ENCODE measurements at places on chromosomes 1 and 21.

DNA sequence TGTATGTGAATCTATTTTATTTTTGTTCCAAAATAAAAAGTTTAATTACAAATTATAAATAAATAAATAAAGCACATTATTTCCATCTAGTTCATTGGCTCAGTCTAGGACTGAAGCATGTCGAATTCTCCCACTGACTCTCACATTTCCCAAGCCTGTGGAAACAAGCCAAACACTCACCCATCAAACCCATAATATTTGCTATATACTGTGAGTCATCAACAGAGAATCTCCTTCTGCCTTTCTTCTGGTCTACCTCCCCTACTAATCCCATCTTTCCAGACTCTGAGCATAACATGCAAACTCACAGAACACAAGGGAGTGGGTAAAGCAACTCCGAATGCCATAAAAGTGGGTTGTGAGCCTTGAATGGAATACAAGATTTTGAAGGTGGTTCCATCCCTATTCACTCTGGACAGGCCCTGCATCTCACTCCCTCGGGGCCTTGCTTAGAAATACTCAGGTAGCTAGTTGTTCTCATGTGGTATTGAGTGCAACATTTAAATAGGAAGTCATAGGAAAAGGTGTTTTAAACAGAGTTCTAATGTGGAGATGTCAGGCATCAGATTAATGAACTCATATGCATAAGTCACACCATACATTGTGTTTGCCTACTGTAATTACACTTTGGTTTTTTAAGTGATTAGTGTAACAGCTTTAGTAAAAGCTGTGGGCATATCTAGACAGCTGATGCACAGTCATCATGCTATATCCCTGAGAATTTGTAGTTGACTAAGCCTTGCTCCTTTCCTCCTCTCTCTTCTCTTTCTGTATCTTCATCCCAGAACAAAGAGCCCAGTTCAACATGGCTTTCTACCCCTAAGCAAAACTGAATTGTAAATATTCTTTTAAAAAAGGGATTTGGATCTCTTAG, 47.0 kb downstream of the F5 start:
- DNase-seq: no peak

DNA sequence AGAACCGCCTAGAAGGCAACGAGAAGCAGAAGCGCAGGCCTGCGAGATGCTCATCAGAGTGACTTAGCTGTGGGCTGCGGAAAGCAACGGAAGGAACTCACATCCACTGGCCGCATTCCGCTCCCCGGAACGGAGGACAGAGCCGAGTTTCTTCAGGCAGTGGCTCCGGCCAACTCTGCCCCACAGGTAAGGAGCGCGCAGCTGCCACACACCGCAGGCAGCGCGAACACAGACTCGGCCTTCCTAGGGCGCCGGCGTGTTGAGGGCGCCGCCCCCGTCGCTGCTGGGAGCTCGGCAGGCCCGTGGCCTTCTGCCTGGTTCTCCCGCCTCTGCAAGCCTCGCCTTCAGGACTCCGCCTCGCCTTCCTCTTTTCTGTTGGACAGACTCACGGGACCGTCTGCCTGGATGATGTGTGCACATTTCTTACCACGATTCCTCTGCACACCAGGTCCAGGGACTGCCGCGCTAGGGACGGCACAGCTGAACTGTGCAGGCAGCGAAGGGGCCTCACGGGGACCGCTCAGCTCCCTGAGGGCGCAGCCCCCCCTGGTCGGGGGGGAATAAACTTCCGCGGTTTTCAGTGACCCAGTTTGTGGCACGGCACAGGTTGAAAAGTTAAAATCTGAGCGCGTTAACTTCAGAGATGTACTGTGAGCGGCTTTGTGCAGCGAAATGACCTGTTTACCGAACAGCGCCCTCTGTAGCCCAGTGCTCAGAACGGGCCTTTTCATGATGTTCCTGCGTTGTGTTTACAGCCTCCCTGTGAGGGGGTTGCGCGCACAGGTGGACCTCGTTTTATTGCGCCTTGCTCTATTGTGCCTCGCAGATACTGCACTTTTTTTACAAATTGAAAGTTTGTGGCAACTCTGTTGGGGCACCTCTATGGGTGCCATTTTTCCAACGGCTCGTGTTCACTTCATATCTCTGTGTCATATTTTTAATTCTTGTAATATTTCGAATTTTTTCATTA, 15.8 kb downstream of the TCP10L start:
- peak; percentile 94 for DNase-seq

DNA sequence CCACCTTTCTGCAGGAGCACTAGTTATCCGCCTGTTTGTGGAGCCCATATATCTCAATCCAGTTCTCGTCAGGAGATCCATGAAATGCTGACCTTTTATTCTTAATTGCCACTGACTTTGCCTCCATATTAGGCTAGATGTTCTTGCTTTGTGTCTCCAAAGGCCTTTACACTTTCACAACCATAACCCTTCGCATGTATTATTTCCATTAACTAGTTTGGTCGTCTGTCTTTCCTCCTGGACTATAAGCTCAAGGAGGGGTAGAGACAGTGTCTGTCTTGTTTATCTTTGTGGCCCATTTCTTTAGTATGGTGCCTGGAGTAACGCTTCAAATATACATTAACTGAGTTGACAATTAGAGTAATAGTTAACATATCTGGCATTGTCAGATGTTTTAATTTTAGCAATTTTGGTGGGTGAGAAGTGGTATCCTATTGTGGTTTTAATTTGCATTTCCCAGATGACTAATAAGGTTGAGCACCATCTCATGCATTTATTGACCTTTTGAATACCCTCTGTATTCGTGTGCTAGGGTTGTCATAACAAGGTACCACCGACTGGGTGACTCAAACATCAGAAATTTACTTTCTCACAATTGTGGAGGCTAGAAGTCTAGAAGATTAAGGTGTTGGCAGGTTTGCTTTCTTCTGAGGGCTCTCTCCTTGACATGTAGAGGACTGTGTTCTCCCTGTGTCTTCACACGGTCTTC, 21.7 kb upstream of the IL12RB2 start:
- DNase-seq: no peak

DNA sequence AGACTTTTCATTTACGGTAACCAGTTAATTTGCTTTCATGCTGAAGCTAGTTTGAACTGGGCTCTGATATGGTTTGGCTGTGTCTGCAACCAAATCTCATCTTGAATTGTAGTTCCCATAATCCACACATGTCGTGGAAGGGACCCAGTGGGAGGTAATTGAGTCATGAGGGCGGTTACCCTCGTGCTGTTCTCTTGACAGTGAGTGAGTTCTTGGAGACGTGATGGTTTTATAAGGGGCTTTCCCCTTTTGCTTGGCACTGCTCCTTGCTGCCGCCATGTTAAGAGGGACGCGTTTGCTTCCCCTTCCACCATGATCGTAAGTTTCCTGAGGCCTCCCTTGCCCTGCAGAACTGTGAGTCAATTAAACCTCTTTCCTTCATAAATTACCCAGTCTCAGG, 10.3 kb upstream of the FHAD1 start:
- DNase-seq: no peak

DNA sequence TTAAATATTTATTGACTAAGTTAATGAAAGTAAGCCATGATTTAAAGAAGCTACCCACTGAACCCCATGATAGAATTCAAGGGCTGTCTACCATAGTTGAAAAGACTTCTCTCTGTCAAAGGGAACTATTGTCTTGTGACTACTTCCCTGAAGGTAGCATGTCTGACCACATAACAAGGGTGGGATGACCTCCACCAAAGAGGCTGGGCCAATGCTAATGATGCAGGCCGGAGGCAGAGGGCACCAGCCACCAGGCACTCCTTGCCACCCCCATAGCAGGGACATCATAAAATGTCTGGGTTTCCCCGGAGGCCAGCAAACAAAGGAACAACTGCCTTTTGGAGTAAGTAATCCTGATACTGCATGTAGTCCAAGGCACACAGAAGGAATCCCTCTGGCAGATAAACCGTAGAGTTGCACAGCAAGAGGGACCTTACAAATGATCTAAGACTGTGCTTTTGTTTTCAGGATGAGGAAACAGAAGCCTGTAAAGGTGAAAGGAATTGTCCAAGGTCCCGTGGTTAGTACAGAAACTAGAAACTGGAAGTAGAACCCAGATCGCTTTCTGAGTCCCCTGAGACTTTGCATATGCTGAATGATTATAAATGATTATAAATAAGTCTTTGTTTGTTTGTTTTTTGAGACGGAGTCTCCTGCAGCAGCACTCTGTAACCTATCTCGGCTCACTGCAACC, 33.5 kb upstream of the ITPKB start:
- DNase-seq: no peak

GRCh38 chr1:216723274-216723780, at the start of gene ESRRG:
TSS of gene ESRRG (minus strand) at chr1:216723429. CDS start at chr1:216723299, 130 bp downstream.
- DNase-seq: peak; percentile 0

DNA sequence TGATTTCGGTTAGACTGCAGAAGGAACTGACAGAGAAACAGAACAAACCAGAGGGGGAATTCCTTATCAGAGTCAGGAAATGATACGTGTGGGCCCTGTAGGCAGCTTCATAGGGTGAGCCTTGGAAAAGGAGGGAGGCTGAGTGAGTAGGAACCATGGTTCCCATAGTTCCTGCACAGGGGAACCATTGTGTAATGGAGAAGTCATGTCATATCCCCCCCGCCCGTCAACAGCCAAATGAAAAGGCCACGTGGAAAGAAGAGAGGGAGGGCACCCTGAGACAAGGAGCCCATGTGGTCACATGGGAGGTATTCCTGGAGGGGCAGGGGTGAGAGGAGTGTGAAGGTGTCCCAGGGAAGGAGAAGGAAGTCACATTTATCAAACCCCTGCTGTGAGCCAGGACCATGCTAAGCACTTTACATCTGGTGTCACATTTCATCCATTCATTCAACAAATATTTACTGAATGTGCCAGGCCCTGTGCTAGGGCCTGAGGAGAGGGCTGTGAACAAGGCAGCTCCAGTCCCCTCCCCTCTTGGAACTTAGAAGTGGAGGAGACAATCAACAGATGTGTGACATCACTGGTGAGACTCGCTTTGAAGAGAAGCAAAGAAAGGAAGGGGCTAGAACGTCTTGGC, 15.7 kb upstream of the FGR start:
- DNase-seq: peak; percentile 42

- DNase-seq: peak; percentile 11
These were observed 80.5 kb upstream of the KIF26B start for GRCh38 chr1:245074232-245074747.

DNA sequence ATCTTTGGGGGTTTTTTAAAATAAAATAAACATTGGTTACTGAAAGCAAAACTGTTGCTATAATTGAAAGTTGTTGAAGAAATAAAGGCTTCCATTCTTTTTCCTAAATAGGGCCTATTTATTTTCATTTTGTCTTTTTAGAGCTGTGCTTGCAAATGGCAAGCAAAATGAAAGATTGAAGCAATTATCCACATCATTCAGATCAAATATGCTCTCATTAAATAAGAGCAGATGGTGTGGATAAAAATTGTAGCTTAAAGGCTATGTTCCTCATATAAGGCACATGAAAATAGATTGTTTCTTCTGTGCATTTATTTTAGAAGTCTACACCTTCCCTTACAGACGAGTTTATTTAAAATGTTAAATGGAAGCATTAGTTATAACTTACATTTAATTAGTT, 1317.7 kb downstream of the MRPL39 start:
- DNase-seq: no peak

GRCh38 chr1:55928576-55928975, 650.8 kb downstream of the PLPP3 start:
- DNase-seq: no peak

DNA sequence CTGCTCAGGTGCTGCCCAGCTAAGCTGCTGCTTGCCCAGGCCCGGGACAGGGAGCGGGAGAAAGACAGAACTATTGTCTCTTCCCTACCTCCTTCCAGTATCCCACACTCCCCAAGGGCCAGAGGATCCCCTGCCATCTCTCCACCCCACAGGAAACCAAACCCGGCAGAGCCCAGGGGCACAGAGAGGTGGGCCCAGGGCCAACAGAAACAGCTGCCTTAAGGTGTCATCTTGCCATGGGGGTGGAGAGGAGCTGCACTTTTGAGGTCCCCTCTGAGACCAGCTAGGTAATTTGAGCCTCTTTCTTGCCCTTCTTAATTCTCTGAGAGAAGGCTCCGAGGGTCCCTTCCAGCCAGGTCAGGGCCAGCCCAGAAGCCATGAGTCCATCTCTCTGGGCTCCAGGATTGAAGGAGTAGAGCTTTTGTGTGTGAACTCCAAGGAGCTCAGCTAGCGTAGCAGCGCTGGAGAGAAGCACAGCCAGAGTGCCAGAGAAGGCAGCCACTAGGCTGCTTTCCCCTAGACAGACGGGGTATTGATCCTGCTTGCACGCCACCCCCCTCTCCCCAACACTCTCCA, 9.7 kb upstream of the GPR61 start:
- DNase-seq: no peak

GRCh38 chr1:54569339-54569738, 21.3 kb downstream of the ACOT11 start:
- no peak for DNase-seq

DNA sequence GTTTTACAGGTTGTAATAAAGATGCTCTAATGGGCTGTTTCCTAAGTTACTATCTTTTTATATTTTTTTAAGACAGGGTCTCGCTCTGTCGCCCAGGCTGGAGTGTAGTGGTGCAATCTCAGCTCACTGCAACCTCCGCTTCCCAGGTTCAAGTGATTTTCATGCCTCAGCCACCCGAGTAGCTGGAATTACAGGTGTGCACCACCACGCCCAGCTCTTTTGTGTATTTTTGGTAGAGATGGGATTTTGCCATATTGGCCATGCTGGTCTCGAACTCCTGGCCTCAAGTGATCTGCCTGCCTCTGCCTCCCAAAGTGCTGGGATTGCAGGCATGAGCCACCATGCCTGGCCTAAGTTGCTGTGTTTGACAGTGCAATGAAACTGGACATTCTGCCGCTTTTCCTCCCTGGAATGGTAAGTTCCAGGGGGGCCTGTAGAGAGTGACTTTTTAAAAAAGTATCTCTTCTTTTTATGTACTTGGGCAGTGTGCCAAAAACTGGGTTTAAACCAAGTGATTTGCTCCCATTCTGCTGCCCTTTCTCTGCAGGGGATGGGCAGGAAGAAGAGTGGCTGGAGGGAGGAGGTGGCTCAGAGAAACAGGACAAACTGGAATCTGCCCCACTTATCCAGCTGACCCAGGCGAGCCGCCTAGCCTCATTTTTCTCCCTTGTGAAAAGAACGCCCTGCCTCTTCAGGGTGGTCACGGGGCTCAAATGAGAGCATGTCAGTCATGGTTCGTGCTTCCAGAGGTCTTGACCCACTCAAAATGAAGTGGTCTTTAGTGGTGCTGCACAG, 2.3 kb downstream of the SLC37A1 start:
- DNase-seq: no peak

DNA sequence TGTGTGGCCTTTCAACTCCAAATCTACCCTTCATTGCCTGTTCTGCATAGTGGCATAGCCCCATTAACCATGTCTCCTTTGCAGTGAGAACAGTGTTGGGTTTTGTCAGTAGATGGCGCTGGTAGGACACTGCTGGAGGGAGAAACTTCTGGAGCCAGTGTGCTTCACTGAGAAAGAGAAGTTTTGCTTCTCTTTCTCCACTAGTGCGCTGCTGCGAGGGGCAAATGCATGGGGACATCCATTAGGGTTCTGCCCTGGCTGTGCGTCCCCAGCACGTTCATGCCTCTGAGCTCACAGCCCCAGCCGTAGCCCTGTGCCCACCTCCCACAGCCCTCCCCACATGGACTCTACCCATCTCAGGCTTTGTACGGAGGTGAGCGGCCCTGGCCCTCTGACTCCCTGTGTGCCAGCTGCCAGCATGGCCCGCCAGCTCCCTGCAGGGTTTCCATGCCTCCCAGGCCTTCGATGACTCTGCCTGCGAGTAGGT, 53.1 kb downstream of the RIMS3 start:
- peak; percentile 84 for DNase-seq

GRCh38 chr1:206666031-206666561, 18.6 kb upstream of the MAPKAPK2 start:
- no peak for DNase-seq

- peak; percentile 68 for DNase-seq
These were observed 150.6 kb downstream of the GABPA start for GRCh38 chr21:25885405-25885804.
